NCI-H187 treated with DMSO at 0.1 percent for 48 hours (cell line): ENCODE measurements at places on chromosomes 13 and 19.

- no peak for DNase-seq
Observed at GRCh38 chr13:55497486-55497885, 1643.2 kb upstream of the PRR20A start.

- DNase-seq = no peak
Observed at GRCh38 chr19:47375694-47376588, 26.8 kb downstream of the DHX34 start.

GRCh38 chr13:81275666-81276258 lies 934.8 kb upstream of the SPRY2 start:
- DNase-seq = no peak

GRCh38 chr13:90105276-90105675 lies 1242.2 kb upstream of the MIR17HG start:
- no peak for DNase-seq

DNA sequence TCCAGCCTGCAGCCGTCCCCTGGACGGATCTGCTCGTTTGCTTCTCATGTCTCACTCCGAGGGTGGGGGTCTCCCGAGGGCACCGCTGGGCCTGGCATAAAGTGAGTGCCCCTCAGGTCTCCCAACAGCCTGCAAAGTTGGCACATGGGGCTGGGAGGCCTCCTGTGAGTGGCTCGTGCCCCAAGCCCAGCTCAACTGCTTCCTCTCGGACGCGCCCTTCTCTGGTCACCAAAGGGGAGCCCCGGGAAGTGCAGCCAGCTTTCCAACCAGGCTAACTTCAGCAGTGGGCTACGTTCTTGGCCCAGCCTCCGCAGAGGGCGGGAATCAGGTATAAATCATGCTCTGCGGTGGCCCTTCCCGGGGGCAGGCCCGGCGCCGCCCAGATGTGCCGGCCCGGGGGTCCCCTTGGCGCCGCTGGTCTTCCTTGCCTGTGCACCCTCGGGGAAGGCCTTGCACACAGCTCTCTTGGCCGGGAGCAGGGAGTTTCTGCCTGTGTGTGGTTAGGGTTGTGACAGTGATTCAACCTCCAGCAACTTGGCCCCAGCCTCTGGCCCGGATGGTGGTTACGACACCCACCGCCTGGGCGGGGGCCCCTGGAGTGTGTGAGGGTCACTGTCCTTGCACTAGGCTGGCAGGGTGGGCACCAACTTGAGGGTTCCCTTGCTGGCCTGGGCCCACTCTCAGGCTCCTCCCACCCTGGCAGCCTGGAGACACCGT lies 20.7 kb downstream of the CEBPG start:
- no peak for DNase-seq

DNA sequence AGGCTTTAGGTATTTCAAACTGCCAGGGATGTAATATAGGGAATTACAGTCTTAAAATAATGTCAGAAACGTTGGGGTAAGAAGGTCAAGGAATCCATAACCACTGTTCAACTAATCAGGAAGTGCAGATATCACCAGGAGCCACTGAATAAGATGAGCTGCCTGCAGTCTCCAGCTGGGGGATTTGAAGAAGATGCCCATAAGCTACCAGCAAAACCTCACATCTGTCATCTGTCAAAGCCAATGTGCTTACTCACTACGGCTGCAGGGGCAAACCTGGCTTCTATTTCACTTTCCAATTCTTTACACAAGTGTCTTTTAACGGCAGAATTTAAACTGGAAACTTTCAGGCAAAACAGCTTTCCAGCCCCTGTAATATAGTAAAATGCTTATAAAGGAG lies 1410.1 kb upstream of the ATXN8OS start:
- DNase-seq = no peak

DNA sequence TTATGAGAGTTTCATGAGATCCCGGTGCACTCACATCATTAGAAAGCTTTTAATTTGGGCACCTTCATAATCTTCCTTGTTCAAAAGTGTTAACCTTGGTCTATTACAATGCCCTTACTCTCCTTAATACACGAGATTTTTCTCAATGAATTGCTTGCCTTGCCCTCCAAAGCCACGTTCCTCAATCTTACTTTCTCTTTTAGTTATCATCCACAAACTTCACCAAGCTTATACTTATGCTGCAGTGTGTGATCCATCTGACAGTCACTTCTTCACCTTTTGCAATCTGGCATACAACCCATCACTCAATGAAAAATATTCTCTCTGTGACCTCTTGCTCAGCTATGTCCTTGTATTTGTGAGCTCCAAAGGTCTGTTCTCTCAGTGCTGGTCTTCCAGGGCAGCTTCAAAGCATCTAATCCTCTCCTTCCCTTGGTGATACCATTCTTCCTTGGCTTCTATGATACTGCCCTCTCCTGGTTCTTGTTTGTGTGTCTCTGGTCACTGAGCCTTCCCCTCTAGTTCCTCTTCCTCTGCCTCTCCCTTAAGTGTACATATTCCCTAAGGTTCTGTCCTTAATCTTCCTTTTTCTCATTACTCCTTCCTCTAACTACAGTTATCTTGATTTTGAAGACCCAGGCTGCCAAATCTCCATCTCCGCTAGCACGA lies 202.2 kb upstream of the STARD13 start:
- no peak for DNase-seq

DNA sequence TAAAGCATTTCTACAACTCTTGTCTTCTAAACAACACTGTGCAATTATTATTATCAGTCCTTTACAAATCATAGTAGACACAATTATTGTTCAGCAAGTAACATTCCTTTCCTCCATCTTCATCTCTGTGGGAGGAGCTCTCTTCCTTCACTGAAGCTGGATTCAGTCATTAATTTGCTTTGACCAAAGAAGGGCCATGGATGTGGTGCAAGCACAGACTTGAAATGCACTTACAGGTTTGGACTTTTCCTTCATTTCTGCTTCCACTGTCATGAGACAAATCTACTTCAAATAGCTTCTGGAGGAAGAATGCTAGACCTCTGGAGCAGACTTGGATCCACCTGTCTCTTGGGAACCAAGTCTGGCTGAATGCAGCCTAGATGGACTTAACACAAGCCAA lies 336.6 kb upstream of the SLITRK6 start:
- no peak for DNase-seq

DNA sequence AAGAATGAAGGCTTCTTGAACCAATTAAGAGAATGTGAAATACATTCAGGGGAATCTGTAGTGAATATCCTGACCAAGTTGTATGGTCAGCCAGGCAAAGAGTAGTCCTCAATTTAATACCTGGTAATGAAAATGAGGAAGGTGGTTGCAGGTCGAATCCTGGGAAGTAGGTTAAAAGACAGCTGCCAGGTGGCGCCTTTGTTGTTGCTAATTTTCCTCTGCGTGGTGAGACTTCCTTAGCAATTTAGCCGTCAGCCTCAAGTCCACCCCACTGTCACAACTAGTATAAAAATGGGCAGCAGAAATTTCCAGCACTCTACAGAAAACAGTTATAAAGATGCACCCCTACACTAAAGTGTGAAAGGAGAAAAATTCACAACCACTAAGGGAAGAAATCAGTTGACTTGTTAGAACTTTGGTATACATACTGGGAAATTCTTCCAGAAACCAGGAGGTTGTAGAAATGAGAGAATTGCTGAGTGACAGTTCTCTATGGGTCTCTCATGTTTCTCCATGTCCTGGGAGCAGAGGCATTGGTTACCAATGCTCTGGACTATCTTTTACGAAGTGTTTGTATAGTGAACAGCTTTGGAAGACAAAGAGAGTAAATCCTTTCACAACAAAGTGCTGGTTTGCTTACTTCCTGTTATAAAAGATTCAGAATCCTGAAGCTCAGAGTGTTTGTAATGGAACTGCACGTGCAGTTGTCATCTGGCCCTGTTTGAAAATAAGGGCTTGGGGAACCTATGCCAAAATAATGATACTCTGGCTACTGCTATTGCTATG lies 235.9 kb downstream of the NHLRC3 start:
- DNase-seq = no peak

- DNase-seq = peak; percentile 94
Observed at GRCh38 chr19:46860125-46860845, 512 bp upstream of the ARHGAP35 start.

DNA sequence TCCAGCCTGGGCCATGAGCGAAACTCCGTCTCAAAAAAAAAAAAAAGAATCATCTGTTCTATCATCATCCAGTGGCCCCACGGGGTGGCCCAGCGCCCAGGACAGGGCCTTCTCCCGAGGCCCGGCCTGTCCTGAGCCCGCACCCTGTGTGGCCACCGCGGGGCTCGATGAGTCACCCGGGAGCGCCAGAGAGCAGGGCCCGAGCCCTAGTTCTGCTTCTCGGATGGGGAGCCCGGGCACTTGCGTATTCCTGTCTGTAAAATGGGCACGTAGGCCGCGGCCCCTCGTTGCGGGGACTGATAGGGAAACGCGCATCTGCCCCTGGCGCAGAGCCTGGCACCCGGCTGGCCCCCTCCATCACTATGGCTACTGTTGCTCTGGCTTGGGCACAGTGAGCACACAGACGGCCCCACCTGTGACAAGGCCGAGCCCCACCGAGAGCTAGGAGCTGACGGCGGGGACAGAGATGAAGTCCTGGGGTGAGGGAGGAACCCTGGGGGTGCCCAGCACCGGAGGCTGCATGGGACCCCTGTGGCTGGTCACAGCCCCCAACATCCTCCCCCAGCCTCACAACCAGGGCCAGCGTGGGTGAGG lies 21.3 kb upstream of the UQCR11 start:
- no peak for DNase-seq

- no peak for DNase-seq
Observed at GRCh38 chr19:50039968-50040367, 14.2 kb downstream of the ZNF473 start.

DNA sequence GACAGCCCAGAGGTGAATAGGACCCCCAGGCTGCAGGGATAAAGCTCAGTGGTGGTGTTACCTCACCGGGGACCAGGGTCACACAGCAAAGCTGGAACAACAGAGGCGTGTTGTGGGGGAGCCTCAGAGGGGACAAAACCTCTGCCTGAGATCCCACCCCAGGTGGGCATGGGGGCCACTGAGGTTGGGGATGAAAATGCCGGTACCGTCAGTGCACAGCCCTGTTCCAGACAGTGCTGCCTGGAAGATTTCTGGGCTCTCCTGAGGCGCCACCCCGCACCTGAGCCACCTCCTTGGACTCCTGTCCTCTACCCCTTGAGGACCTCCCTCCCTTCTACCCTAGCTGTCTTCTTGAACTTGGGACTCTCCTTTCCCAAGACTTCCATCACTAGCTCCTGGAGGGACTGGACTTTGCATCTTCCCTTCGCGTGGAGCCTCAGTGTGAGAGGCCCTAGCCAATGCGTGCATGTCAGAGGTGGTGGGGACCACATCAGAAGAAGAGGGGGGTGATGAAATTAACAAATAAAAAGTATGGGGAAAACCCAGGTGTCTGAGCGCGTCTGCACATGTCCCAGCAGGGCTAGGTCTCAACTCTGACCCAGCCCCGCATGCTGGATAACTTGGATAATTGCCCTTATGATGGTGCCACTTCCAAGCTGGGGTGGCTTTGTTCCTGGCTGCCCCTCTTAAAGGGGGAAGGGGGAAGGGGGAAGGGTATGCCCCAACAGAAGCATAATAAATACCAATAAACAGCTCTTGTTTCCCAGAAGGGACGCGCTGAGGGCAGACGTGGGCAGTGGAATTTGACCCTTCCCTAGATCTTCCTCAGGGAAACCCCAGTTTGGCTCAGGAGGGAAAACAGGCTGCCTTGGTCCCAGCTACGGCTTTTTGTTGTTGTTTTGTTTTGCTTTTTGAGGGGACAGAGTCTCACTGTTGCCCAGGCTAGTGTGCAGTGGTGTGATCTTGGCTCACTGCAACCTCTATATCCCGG lies 11.6 kb downstream of the CNFN start:
- no peak for DNase-seq

GRCh38 chr19:47371261-47371660 lies 22.1 kb downstream of the DHX34 start:
- DNase-seq = no peak

- DNase-seq = no peak
Observed at GRCh38 chr13:19062019-19062646, 119.5 kb downstream of the TUBA3C start.

- no peak for DNase-seq
Observed at GRCh38 chr19:18141031-18141430, 11.9 kb upstream of the PIK3R2 start.

- DNase-seq = no peak
Observed at GRCh38 chr13:81540777-81541176, 1199.9 kb upstream of the SPRY2 start.

DNA sequence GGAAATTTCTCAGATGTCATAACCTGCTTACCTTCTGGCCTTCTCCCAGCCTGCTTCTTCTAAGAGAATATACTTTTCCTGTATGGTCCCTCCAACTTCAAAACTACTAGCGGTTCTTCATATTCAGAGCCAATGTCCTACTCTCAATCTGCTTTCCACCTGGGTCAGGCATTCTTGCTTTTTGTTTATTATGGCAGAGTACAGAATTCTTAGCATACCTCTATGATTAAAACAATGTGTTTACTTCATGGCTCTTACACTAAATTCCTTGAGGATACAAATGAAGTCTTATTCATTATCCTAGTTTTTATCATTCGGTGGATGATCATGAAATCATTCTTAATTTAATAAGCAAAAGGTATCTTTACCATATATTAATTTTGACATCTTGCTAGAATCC lies 484.2 kb upstream of the SLITRK1 start:
- DNase-seq = no peak

GRCh38 chr19:5216141-5216847 lies 124.3 kb downstream of the PTPRS start:
- DNase-seq = no peak

- no peak for DNase-seq
Observed at GRCh38 chr19:28644169-28644775, 568.7 kb downstream of the UQCRFS1 start.

DNA sequence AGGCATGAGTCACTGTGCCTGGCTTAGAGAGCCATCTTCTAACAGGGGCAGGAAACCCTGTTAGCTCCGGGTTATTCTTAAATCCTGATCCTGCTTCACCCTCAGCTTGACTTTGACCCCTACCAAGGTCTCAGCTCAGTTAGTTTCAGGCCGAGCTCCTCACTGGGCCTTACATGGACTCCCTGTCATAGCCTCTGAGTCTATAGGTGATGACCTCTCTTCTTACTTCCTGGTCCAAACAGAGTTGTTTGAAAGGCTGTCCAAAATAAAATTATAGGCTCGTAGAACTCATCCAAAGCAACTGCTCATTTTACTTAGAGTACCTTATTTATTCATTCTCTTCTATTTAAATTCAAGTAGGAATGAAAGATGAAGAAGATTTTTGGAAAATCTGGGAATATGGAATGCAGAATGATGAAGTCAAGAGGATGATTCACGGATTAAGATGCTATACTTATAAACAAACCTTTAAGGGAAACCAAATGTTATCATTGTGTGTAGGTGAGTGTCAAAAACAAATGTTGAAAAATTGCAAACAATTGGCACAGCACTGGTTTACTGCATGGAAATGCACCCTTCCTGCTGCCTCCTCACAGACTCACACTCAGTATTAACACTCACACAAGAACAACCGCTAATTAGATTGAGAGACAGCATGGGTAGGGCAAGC lies 174.1 kb downstream of the RGCC start:
- DNase-seq = no peak

GRCh38 chr13:73623281-73623680 lies 510.9 kb downstream of the KLF12 start:
- no peak for DNase-seq

- DNase-seq = no peak
Observed at GRCh38 chr19:6103217-6103644, 7.1 kb downstream of the RFX2 start.
